ENCODE measurements at places on chromosomes 11 and 22.

- peak overlapping the region; percentile 89 for H3K27ac ChIP-seq
- peaks cover 94% of the 10 kb centered on the region for H3K4me1 ChIP-seq
- DNase-seq, result no peak
- no peaks in the 10 kb centered on the region for H3K27me3 ChIP-seq
- peak overlapping the region; percentile 45 for H3K4me3 ChIP-seq
Observed at GRCh38 chr11:122847466-122847865, 9.2 kb downstream of the CRTAM start.

GRCh38 chr11:71370895-71371673 lies 77.1 kb downstream of the DHCR7 start:
- no peak overlapping the region for H3K4me3 ChIP-seq
- H3K4me1 ChIP-seq, result no peaks in the 10 kb centered on the region
- H3K27ac ChIP-seq, result no peak overlapping the region
- H3K27me3 ChIP-seq, result peaks cover 1% of the 10 kb centered on the region
- DNase-seq, result no peak

DNA sequence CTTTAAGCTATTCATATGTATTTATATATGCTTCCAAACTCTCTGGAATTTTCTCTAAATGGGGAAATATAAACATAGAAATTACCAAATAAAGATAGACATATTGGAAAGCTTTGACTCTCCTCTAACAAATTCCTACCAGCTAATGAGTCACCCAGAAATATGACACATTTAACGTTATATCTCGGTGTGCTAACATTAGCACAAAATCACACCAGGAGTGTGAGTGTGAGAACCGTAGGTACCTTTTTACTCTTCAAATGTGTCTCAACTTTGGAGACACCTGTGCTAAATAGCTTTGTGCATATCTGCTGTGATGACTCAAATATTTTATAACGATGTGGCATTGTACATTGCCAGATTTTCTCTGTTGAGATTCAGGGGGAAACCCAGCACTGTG lies 714.4 kb downstream of the METTL15 start:
- H3K36me3 ChIP-seq, result no peaks in the 10 kb centered on the region
- H3K4me3 ChIP-seq, result no peak overlapping the region
- no peaks in the 10 kb centered on the region for H3K4me1 ChIP-seq
- no peak overlapping the region for H3K27ac ChIP-seq
- H3K27me3 ChIP-seq, result no peaks in the 10 kb centered on the region
- DNase-seq, result no peak

DNA sequence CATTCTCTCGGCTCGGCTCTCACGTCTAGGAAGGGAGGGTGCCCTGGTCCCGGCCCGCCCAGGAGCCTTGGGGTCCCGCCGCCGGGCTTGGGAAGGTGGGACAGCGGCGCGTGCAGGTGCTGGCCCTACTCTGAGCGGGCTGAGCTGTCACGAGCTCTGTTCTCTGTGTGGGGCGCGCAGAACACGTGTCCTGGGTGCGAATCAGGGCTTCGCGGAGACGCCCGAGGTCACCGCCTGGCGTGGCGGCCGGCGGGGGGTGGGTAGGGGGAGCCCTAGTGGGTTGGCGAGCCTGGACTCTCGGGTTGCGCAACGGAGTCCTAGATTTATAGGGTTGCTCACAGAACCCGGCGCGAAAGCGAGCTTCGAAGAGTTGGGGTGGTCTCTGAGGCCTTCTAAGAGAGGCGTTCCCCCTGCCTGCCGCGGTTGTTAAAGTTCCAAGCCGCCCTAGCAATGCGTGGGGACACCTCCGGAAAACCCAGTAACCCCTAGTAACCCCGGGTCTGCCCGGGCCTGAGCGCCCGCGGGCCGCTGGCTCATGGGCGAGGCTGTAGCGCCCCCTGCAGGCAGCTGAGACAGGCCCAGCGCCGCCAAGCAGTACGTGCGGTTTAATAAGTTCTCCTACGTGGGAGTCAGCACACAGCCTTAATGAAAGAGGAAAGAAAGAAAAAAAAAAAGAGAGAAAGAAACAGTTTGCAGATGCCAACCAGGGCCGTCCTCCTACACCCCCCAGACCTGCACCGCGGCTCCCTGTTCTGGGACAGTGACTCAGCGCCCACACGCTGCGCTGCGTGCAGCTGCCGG lies 2.7 kb downstream of the ADM start:
- H3K27me3 ChIP-seq, result peaks cover 68% of the 10 kb centered on the region
- H3K4me1 ChIP-seq, result peaks cover 42% of the 10 kb centered on the region
- DNase-seq, result peak; percentile 90
- H3K36me3 ChIP-seq, result peaks cover 11% of the 10 kb centered on the region
- peak overlapping the region; percentile 78 for H3K27ac ChIP-seq

DNA sequence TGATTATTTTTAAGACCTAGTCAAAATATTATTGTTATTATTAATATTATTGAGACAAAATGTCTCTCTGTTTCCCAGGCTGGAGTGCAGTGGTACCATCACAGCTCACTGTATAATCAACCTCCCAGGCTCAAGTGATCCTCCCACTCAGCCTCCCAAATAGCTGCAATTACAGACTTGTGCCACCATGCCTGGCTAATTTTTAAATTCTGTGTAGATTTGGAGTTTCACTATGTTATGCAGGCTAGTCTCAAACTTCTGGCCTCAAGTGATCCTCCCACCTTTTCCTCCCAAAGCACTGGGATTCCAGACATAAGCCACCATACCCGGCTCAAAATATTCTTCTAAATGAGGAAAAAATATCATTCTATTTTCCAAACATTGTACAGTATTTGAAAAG lies 37.0 kb downstream of the SLC36A4 start:
- no peak overlapping the region for H3K27ac ChIP-seq
- no peaks in the 10 kb centered on the region for H3K27me3 ChIP-seq
- H3K36me3 ChIP-seq, result peaks cover 33% of the 10 kb centered on the region
- H3K4me1 ChIP-seq, result no peaks in the 10 kb centered on the region

DNA sequence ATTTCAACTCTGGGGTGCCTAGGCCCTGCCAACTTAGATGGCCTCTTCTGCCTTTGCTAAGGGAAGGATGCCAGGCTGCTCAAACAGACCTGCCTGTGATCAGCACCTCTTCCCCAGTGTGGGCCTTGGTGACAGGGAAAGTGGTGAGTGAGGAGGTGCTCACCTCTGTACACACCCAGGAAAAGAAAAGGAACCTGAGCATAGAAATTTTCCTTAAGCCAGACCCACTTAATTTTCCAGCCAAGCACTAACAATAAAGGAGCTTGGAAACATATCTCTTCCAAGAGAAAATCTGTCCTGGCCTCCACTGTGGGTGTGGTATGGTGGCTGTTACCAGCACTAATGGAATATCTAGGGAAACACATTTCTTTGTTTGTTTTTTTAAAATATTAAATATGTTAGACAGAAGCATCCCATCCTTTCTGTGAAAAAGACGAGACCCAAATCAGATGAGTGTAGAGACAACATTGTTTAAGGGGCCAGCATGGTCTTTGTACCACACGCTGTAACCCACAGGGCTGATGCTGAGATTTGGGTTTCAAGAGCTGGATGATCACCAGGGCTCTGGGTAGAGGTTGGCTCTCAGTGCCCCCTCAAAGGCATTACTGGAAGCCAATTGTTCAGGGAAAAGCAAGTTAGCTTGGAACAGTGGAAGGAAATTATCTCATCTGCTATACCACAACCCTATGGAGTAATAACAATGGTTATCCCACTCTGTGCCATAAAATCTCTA lies 472.2 kb downstream of the INSC start:
- no peak overlapping the region for H3K4me3 ChIP-seq
- no peak for DNase-seq
- no peaks in the 10 kb centered on the region for H3K36me3 ChIP-seq
- H3K27ac ChIP-seq, result no peak overlapping the region

DNA sequence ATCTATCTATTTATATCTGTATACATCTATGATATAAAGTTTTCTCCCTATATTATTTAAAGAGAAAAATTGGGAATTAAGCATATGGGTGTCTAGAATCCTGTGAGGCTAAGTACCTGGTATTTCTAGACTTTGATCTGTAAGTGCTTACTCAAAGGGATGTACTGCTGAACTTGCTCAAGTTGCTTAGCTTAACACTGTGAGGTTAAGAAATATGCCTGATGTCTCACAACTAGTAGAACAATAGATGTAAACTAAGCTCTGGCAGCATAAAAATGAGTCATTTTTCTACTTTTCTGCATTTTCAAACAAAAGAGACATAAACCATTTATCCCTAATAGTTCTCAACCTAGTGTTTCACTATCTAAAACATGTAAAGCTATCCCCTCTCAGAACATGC lies 744.4 kb upstream of the ANO3 start:
- H3K4me3 ChIP-seq, result no peak overlapping the region
- no peaks in the 10 kb centered on the region for H3K36me3 ChIP-seq
- no peak for DNase-seq
- H3K27me3 ChIP-seq, result no peaks in the 10 kb centered on the region
- H3K4me1 ChIP-seq, result no peaks in the 10 kb centered on the region

GRCh38 chr11:111797145-111797581 lies 31.0 kb upstream of the PPP2R1B start:
- H3K36me3 ChIP-seq, result peaks cover 19% of the 10 kb centered on the region
- H3K27me3 ChIP-seq, result no peaks in the 10 kb centered on the region
- H3K27ac ChIP-seq, result no peak overlapping the region

DNA sequence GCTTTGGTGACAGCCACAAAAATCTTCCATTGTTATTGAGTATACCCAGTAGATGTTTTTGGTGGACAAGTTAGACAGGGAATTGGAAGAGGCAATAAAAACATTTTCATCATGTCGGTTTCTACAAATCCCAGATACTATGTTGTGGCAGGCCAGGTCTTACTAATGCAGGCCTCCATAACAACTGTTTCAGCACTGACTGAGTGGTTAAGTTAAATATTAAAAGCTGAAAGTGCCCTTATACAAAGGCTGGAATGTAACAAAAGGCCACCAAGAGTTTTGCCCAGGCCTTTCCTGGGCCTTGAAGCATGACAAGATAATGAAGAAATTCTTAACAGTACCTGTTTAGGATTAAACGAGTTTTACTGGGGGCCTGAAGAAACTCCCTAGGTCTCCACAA lies 29.3 kb downstream of the DMC1 start:
- peaks cover 35% of the 10 kb centered on the region for H3K36me3 ChIP-seq
- H3K4me1 ChIP-seq, result no peaks in the 10 kb centered on the region
- no peaks in the 10 kb centered on the region for H3K27me3 ChIP-seq
- DNase-seq, result no peak

DNA sequence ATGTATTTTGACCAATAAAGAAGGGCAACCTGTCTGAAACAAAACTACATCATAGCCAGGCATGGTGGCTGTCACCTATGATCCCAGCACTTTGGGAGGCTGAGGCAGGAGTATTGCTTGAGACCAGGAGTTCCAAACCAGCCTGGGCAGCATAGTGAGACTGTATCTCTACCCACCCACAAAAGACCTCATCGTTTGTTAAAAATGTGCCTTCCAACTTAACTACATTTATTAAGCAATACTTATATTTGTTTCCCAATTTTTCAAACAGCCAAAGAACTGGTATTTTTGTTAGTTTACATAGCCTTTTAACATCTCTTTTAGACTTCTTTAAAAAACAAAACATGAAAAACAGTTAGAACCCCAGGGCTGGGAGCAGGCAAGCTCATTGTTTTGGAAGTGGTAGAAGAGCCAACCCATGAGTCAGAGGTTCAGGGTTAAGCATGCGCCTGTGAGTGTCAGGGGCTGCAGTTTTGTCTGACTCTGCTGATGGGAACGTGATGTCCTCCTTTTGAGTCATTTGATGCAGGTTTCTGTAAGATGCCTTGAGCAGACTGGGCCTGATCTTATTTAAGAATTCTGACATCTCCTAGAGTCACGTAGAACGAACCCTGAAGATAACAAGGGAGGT lies 53.9 kb upstream of the CRTAM start:
- no peak overlapping the region for H3K4me3 ChIP-seq
- no peak overlapping the region for H3K27ac ChIP-seq
- H3K27me3 ChIP-seq, result no peaks in the 10 kb centered on the region
- peaks cover 15% of the 10 kb centered on the region for H3K36me3 ChIP-seq
- peaks cover 9% of the 10 kb centered on the region for H3K4me1 ChIP-seq
- no peak for DNase-seq

DNA sequence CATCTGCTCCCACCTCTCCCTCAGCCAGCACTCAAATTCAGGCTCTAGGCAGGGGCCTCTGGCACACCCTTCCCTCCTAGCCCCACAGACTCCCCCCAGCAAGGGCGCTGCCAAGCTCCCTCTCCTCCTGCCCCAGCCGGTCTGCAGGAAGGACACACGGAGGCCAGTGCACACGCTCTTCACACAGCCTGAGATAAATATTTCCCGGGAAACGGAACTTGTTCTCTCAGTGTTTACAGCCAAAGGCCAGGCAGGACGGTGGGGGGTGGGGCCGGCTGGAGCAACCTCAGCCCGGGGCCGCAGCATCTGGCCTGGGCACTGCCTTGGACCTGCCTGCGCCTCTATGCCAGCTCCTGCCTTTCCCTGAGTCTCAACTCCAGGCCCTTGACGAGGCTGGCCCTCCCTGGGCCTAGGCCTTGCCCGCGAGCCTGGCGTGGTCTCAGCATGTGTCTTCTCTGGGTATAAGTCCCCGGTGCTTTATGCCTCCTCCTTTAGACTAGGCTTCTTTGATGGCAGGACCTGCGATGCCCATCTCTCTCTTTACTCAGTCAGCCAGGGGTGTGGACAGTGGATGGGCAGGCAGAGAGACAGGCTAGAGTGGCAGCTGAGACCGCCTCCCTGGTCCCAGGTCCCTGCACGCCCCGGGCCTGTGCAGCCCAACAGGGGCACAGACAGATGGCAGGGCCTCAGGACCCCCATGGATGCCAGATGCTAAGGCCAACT lies 48.4 kb downstream of the PDE2A start:
- H3K27me3 ChIP-seq, result peaks cover 6% of the 10 kb centered on the region
- no peaks in the 10 kb centered on the region for H3K36me3 ChIP-seq
- no peak overlapping the region for H3K4me3 ChIP-seq
- peaks cover 24% of the 10 kb centered on the region for H3K4me1 ChIP-seq

DNA sequence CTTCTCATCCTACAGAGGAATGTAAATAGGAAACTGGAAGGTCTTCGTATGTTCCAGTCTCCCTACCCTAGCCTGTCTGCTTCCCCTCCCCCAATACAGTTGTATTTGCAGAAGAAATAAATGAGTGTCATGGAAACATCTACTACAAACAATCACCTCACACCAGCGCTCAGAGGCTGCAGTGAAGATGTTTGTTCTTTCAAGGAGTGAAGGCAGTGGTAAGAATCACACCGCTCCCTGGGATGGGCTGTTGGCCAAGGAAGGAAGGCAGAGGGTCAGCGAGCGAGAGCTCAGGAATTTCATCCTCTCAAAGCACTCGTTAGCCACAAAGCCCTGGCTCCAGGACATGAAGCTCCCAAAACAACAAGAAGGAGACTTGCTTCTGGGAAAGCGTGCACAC lies 1.1 kb upstream of the IGSF9B start:
- peak overlapping the region; percentile 72 for H3K27ac ChIP-seq
- peaks cover 2% of the 10 kb centered on the region for H3K36me3 ChIP-seq
- H3K27me3 ChIP-seq, result peaks cover 50% of the 10 kb centered on the region

GRCh38 chr11:9001736-9002135 lies 2.1 kb downstream of the NRIP3 start:
- H3K36me3 ChIP-seq, result no peaks in the 10 kb centered on the region
- peak; percentile 58 for DNase-seq
- H3K27ac ChIP-seq, result no peak overlapping the region
- H3K4me1 ChIP-seq, result peaks cover 23% of the 10 kb centered on the region
- H3K27me3 ChIP-seq, result peaks cover 53% of the 10 kb centered on the region

DNA sequence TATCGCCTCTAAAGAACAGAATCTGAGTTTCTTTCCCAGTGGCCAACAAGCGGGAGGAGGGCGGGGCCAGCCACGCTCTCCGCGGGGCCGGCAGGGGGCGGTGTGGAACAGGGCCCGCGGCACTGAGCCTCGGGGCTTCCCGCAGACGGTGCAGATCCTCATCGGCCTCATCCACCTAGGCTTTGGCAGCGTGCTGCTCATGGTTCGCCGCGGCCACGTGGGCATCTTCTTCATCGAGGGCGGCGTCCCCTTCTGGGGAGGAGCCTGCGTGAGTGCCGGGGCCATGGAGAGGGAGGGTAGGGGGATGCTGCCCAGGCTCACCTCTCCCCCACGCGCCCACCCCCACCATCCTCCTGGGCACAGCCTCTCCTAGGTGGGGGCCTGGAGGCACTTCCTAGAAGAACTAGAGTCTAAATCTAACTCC lies 10.7 kb downstream of the MS4A15 start:
- no peak overlapping the region for H3K4me3 ChIP-seq
- no peak overlapping the region for H3K27ac ChIP-seq
- H3K36me3 ChIP-seq, result no peaks in the 10 kb centered on the region
- no peak for DNase-seq
